Effector CD8-positive, alpha-beta T cell (primary cell): ENCODE measurements at places on chromosomes 16 and 17.

DNA sequence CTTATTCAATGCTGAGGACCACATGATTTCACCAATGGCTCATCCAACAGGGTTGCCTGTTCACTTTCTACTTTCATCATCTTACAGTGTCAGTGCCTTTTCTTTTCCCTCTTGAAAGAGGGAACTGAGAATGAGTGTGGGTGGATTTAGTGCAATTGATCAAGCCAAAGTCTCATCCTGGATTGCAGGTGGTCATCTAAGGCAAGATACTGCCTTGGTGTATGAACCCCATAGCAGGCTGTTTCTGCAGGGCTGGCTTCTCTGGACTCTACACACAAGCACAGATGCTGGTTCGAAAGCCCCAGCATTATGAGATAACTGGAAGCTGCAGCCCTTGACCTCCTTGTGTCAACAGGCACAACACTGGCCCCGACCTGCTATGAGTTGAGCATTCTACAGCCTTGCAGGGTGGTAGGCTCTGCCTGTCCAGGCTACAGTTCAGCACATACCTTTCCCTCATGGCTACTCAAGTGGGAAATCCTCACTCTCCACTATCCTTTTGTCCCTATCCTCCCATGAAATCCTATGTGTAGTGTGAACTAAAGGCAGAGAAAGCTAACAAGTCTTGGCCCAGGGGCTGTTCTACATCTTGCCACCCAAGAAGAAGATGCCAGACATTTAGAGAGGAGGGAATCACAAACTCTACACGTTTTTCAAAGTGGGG lies 358.7 kb downstream of the SLC39A11 start:
- DNase-seq = no peak

DNA sequence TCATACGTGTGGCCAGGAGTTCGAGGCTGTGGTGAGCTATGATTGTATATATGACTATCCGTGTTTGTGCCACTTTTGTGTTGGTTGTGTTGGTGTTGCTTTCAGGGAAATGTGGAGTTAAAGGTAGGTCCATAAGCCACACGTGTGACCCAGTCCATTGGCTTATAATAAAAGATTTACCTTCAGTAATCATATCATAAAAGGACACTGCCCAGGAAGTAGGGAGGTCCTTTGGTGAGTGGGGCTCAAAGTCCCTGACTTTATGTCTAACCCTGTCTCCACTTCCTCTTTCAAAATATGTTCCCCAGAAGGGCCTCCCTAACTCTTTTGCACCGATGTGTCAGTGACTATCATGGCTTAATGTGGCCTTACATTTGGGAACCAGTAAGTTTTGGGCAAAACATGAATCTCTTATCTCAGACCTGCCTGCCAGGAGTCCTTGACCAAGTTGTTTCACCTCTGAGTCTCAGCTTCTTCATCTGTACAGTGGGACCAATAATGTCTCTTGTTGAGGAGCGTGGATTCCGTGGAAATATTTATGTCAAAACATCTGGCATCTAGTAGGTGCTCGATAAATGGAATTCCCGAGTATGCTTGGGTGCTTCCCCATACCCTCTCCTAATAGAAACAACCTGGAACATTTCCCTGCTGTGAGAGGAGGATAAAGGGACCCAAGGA lies 4.8 kb downstream of the TNP2 start:
- no peak for DNase-seq

DNA sequence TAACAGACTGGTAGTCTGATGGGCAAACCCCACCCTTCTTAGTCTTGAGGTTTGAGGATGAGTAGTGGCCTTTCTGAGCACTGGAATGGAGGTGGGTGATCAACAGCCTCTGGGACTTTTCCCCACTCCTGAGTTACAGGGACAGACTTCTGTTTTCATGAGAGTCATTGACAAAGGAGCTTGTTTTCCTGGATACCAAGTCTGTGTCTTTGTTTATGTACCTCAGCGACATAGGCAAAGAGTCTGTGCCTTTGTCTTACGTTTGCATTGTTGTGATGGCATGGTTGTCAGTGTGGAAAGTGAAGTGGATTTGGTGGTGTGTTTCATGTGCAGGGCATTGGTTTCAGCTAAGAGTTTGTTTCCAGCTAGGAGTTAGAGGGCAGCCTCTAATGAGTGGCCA lies 17.5 kb downstream of the EPN2 start:
- no peak for DNase-seq

DNA sequence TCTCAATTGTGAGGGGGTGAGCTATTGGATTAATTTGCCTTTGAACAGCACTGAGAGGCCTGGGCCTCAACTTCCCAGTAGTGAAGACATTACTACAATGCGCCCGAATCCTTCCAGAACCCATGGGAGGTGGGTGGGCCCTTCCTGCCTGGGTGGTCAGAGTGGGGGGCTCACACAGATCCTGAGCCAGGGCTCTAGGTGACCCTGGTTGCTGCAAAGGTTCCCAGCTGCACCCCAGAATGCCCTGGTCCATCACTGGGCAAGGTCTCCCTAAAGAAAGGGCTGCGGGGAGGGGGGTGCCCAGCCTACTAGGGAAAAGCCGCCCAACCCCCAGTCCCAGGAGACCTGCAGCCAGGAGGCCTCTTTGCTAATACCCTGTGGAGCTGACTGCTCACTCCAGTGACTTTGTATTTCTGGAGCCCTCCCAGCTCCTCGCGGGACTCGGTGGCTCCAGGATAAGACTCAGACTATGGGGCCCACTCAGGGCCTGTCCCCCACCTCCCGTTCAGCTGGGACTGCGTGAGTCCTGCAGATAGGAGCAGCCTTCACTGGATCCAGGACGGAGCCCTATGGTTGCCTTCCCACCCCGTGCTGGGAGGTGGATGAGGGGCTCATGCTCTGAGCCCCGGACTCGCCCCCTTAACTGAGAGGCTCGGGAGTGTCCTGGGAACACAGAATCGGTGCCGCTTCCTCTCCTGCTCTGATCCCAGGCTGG lies 40.2 kb downstream of the SLC7A5 start:
- no peak for DNase-seq

DNA sequence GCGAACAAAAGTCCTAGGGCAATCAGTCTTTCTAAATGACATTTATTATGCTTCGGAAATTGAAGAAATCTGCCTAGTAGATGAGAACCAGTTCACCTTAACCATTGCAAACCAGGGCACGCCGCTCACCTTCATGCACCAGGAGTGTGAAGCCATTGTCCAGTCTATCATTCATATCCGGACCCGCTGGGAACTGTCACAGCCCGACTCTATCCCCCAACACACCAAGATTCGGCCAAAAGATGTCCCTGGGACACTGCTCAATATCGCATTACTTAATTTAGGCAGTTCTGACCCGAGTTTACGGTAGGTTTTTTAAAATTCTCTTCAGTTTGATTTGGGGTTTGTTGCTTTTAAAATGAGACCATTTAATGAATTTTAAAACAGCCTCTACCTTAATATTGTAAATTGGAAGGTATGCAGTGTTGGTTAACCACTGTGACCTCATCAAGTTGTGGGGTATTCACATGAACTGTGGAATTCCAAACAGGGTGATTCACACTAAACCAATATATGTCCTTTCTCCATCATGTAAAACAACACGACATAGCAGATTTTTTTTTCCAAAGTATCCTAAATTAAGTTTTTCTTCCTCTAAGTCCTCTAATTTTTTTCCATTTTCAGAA lies 6.2 kb upstream of the EVI2A start:
- DNase-seq = no peak

DNA sequence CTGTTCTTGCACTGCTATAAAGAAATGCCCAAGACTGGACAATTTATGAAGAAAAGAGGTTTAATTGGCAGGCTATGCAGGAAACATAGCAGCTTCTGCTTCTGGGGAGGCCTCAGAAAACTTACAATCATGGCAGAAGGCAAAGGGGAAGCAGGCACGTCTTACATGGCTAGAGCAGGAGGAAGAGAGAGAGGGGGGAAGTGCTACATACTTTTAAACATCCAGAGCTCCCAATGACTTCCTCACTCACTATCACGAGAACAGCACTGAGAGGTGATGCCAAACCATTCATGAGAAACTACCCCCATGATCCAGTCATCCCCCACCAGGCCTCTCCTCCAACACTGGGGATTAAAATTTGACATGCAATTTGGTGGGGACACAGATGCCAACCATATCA lies 13.3 kb downstream of the WFIKKN2 start:
- no peak for DNase-seq

GRCh38 chr17:43772877-43773648 lies 5.7 kb downstream of the DUSP3 start:
- DNase-seq = no peak
